ENCODE measurements at places on chromosomes 5 and 9.
A peak's percentile ranks its signal among the peaks of the same experiment; 100 is the strongest.

GRCh38 chr5:2006193-2006970, 123.7 kb upstream of the IRX4 start:
- no peak for DNase-seq

DNA sequence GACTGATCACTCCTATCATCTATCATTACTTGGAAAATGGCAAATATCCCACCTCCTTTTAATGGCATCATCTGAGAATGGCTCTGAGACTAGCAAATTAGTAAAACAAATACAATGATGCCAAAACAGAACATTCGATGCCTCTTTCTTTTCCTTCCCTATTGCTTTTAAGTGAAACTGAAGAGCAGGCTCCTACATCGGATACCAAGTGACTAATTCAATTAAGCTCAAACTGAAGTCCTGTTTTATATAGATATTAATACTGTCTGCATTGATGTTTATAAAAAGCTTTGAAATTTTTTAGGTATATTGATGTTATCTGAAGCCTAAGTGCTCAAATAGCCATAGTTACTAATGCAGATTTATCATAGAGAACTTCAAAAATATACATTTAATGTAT, 43.9 kb downstream of the SAXO1 start:
- no peak for DNase-seq

GRCh38 chr5:91058155-91058554, 325.0 kb downstream of the ARRDC3 start:
- DNase-seq, result no peak

GRCh38 chr9:93897075-93897970, 57.8 kb downstream of the BARX1 start:
- DNase-seq, result no peak

DNA sequence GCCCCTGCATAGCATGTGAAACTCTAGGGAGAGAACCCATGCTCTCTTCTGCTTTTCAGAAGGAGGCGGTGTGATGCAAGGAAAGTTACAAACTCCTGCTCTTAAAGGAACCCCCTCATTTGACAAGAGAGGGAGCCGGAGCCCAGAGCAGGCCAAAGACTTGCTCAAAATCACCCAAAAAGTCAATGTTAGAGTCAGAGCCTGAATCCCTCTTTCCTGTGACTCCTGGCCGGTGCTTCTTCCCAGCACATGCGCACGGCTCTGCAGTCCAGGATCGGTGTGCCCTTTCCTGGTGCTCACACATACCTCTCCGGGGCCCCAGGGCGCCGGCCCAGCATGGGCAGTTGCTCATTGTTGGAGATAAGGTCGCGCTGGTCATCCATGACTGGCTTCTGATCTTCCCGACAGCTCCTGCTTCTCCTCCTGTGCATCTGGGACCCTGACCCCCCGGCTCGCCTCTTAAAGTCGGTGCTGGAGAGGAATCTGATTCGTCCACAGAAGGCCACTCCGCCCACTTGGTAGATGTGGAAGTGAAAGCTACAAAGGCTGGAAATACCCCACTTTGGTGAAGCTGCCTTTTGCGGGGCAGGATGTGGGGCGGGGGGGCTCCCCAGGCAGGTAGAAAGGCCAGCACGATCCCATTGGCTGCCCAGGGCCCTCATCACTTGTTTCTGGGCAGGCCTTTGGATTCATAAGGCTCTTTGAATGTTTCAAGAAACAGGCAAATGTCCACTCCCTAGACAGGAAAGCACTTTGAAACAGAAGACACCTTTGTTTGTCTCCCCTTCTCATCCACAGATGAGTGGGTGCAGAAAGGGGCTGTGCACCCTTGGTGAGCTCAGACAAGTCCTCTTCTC, at the start of gene CD74:
Gene CD74 (minus strand): TSS at position 592 of the 857 bp plus-strand sequence. CDS start 161 bp downstream, at position 431.
- DNase-seq, result peak; percentile 31

DNA sequence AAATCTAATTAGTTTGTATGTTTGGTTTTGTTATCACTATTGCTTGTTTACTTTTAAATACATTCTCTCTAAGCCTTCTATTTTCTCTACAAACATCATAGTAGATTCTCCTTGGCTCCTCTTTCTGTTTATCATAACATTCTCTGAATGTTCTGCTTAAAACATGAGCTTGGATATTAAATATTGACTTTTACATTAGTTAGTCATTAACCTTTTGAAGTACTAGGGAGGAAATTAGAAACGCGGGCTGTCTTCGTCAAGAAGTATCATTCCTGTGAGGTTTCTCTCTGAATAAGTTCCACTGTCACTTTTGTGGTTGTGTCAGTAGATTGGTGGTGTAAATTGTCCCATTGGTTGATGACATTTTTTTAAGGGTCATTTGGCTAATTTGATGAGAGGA, 821.5 kb downstream of the EFNA5 start:
- no peak for DNase-seq

DNA sequence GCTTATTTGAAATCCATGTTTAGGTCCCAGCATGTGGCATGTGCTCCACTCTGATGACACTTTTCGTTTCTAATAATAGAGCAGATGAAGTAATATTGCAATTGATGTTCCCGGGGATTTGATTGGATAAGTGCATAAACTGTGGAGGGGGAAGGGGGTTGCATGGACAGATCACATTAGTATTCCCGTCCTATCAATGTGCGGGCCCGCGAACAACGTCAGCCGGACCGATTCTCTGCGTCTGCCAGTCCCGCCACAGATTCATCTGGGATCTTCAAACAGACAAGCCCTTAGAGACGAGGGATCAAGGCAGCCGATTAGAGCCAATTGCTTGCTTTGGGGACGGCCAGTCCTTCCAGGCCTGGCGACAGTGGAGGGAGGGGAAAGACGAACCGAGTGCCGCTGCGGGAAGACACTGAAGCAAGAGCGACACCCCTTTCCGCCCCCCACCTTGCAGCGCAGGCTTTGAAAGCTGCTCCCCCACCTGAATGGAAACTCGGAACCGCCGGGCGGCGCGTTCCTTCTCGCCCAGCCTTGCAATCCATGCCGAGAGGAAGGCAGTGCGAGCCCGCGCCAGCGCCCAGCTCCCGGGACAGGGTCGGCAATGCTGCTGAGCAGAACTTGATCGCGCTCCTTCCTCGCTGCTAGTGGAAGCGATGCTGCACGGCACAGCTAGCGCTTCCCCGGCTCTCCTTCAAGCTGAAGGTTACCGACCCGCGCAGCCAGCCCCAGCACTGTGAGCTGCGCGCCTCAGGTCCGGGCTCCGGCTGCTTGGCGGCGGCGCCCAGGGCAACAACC, at the start of gene RGS7BP:
Gene RGS7BP (plus strand): TSS at position 247 of the 798 bp plus-strand sequence. CDS start 610 bp downstream, outside the sequence.
- DNase-seq, result peak; percentile 47

DNA sequence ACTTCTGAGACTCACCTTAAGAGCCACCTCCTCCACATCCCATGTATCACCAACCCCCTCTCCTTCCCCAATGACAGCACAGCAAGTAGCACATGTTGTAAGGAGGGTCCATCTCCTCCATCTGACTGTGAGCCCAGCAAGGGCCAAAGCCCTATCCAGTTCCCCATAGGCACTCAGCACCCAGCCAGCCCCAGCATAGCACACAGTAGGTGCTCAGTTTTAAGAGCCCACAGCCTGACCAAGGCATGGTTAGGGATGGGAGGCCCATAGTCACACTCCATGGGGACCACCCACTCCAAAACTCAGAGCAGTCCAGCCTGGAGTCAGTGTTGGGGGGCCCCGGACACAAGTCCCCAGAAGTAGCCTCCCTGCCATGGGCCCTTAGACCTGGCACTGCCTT, 205.7 kb downstream of the CDK5RAP2 start:
- no peak for DNase-seq

DNA sequence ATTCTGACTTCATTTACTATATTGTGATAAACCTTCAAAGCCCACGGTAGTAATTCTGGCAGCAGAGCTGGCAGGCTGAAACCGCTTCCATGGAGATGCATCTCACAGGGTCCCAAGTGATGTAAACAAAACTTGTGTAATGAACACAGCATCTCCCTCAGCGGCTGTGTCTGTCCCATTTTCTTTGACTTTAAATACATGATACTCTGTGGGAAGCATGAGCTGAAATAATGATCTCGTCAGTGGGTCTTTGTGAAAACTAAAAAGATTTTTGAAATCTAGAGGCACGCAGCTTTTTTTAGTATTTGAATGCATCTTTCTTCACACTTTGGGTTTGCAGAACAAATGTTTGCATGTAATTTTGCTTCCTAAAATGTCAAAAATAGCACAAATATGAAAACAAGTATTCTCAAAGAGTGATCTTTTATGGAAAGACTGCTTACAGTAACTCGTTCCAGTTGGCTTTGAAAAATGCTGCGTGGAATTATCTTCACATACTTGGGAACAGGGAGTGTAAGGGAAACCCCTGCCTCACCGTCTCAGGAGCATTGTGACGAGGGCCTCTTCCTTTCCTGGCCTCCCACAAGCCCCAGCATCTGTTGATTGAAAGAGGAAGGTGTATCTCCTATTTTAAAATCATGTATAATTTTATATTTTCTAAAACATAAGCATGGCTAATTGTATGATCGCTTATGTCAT, 18.1 kb upstream of the LPCAT1 start:
- peak; percentile 69 for DNase-seq

GRCh38 chr5:38529955-38530646, 26.3 kb downstream of the LIFR start:
- no peak for DNase-seq

DNA sequence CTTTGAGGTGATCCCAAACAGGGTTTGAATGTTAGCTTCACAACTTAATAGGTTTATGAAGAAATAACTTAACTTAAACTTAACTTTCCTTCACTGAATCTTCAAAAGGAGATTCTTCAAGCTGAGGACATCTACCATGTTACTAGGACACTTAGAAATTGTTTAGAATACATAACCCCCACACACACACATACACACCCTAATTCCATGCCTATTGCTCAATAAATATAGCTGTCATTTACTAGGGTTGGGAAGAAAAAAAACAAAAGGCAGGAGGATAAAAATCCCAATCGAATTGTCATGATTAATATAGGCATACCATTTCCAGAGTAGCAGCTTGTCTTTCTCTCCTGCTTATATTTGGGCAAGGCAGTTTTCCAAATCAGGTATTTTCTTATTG, 68.3 kb downstream of the ALDH1A1 start:
- no peak for DNase-seq

DNA sequence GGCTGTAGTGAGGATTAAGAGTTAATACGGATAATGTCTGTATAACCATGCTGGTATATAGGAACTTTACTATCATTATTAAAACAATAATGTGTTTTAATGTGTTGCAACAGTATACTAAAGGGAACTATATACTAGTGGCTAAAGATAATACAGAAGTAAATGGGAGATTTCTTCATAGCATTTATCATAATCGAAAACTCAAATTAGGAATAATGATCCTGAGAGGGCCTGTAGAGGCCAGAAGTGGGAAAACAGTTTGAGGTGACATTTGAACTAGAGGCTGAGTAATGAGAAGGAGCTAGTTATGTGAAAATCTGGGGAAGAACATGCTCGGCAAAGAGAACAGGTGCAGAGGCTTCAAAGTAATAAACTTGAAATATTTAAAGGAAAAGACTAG, 2.9 kb downstream of the TCERG1 start:
- no peak for DNase-seq

GRCh38 chr5:173205916-173206315, 29.1 kb downstream of the NKX2-5 start:
- no peak for DNase-seq

GRCh38 chr9:70145981-70146380, 102.3 kb downstream of the MAMDC2 start:
- no peak for DNase-seq

DNA sequence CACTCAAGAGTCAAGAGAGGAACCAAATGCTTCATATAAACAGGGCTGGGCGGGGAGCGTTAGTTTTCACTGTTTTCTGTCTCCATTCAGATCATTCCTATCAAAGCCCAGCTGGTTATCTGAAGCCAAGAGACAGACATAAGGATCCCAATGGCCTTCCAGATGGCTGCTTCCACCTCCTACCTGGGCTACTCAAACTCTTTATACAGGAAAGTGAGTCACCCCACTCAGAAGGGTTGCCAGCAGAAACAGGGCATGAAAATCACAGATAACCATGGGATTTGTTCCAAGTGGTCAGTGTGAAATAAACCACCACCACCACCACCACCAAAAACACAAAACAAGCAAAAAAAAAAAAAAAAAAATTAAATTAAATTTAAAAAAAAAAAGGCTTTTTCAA, 5.5 kb downstream of the PRSS3 start:
- no peak for DNase-seq

DNA sequence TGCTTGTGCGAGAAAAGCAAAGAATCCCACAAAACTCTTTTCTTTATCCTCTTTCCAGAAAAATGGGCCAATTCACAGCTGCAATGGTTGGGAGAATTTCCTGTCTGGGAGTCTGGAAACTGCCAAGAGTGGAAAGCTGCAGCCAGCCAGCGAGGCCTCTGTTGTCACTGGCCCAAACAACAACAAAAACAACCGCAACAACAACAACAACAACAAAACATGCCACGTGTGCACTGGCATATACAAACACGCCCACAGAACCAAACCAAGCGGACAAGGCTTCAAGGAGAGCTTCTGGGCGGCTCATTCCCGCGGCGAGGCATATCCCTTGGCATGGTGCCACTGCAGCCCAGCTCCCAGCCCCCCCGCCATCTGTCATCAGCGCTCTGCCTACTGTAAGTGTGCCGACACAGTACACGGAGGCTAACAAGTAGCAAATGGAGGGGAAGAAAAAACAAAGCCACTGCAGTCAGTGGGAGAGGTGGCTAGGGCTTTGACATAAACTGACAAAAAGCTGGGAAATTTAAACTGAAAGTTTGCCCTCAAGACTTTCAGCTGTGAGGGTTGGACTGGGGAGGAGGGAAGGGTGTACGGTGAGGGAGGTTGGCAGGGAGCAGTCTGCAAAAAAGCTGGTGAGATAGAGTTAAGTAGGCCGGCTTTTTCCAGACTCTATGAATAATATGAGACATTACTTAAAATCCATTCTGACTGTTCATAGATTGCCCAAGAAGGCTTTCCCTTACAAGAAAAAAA, 165.0 kb upstream of the ZNF462 start:
- peak; percentile 87 for DNase-seq

- no peak for DNase-seq
Observed at GRCh38 chr9:19809422-19810269, 20.8 kb upstream of the SLC24A2 start.

Measured in cardiac fibroblast (primary cell).